Activated effector memory CD4-positive, alpha-beta T cell treated with Interleukin-2 at 50 U/mL for 16 hours (primary cell): ENCODE measurements at places on chromosomes 3 and 15.

- no peak for DNase-seq
These were observed 359.2 kb upstream of the PROK2 start for GRCh38 chr3:72143966-72144717.

DNA sequence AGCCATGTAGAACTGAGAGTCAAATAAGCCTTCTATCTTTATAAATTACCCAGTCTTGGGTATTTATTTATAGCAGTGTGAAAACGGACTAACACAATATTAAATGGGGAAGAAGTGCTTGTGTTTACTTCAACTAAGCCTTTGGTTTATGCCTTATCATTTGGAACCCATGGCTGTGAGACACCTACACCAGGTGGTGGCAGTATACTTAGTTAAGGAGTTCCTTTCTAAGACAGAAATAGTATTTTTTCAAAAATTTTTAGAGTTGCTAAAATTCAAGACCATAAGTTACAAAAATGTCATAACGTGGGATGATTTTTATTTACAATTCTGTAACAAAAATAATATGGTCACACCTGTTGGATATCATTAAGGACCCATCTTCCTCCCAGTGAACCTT is 354.5 kb upstream of the SOX14 start:
- no peak for DNase-seq

GRCh38 chr3:103818800-103819199 is 1384.0 kb downstream of the ZPLD1 start:
- no peak for DNase-seq

DNA sequence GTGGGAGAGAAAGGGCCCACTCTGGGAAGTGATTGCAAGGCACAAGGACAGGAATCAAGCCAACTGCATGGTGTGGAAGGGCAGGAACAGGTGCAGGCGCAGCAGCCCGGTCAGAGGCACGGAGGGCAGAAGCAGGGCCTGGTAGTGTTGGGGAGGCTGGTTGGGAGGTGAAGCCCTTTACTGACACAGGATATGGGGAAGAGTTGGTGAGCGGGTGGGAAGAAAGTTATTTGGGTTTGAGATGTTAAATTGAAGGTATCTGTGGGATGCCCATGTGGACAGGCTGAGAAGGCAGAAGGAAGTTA is 83.6 kb upstream of the ABHD2 start:
- DNase-seq = no peak

- no peak for DNase-seq
These were observed 23.4 kb upstream of the MAP4 start for GRCh38 chr3:48039487-48040190.

DNA sequence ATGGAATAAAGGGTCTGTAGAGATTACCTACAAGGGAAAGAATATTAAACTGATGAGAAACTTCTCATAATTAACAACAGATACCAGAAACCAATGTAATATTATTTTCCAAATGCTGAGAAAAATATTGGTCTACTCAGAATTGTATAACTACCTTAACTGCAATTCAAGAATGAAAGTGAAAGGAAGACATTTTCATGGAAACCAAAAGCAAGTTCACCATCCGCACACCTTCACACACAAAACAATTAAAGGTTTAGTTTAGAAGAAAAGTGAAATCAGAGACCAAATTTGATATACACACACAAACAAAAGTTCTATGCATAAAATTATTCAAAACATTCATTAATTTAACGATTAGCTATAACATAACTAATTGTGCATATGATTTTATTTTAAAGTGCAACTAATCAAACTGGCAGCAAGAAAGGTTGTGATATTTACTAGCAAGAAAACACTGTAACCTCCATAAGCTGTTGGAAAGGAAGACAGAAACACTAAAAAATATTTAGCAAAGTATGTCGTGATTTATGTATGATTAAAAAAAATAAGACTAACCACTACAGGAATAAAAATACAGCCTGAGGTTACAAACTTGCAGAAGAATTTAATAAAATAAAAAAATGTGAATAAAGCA is 395.5 kb downstream of the FGF12 start:
- no peak for DNase-seq

DNA sequence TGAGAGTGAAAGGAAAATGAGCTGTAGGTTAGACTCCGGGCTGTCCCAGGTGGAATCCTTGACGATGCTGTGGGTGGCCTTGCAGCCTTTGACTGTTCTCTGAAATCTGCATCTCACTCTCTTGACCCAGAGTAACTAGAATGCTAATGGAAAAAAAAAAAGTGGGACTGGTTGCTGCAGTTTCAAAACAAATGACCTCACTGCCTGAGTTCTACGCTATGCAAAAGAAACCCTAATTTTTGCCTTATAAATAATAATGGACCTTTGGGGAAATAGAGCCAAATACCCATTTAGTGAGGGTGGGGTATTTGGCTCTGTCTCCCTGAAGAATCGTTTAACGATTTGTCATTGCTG is 309.7 kb upstream of the C2CD4B start:
- DNase-seq = no peak

- DNase-seq = no peak
These were observed 43.6 kb upstream of the MGLL start for GRCh38 chr3:127865941-127866340.

GRCh38 chr3:65534805-65535204 is 503.9 kb downstream of the MAGI1 start:
- no peak for DNase-seq

- DNase-seq = no peak
These were observed 360.9 kb downstream of the ZNF385D start for GRCh38 chr3:21390136-21390535.

- no peak for DNase-seq
These were observed 3.4 kb downstream of the CORO2B start for GRCh38 chr15:68582236-68582635.

- no peak for DNase-seq
These were observed 72.9 kb downstream of the ANXA2 start for GRCh38 chr15:60324706-60325438.

DNA sequence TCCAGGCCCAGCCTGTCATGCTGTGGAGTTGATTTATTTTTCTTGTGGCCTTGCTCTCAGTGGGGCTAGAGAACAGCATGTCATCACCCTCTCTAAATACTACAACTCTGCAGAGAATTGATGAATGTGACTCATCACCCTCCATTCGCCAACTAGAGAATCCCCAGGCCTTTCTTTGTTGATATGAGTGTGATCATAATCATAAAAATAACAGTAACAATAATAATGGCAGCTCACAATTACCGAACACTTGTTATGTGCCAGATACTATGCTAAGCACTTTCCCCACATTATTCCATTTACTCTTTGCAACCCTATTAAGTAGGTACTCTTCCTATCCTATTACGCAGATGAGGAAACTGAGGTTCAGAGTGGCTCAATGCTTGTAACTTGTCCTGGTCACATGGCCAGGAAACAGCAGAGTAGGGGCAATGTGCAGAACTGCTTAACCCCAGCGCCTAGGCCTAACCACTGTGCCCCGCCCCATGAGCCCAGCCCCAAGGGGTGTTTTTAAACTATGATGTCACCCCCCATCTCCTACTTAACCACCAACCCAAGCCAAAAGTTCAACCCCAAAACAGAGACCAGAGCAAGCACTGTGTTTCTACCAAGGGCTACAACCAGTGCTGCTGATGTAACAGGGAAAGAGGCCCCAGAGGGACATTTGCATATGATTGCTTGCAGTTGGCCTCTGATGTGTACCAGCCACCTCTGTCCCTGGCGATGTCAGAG is 104.5 kb downstream of the ADCY5 start:
- DNase-seq = no peak

DNA sequence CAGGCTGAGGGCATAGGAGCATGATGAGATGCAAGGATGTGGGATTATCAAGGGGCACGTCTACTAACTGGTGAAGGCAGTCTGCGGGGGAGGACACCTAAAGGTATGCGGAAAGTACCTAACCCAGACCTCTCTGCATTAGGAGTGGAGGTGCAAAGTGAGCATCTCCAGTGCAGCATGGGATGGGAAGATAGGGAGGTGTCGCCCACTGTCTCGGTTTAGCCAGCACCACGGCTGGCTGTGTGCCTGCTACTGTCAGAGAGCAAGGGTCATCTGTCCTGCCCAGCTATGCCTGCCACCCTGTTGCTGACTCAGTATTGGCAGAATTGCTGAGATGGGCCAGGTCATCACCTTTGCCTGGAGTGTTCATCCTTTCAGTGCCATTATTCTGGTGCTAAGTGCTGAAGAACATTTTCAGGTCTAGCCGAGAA is 40.1 kb downstream of the OXNAD1 start:
- DNase-seq = no peak
